ENCODE measurements at places on chromosomes 11 and 22. TPM values are rescaled to one million over a fixed set of nuclear protein-coding genes. Genes with fewer than 3 reads are reported as not detected.

- DNase-seq, result no peak
Measured at GRCh38 chr11:87368151-87368550, 330.4 kb downstream of the TMEM135 start.

Gene HEPN1
- total RNA-seq, result not detected

DNA sequence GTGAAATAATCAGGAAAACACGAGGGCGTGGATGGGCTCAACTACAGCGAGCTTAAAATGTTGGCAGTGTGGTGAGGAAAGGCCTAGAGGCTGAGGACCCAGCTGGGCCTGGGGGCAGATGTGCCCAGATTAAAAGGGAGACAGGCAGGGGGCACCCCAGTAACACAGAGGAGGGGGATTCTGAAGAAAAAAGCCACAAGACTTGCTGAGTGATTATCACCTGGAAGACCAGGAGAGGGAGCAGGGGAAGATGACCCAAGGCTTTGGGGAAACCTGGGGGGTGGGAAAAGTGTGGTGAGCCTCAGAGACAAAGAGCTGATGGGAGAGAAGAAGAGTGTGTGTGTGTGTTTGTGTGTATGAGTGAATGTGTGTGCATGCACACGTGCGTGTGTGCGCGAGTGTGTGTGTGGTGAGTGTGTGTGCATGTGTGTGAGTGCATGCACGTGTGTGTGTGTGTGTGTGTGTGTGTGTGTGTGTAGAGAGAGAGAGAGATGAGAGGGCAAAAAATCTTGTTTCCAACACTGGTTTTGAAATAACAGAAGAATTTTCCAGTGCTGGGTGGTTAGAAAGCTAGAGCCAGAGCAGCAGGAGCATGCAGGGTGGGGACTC is 500.5 kb downstream of the BUD13 start:
- no peak for DNase-seq

Gene TRIM66
- total RNA-seq, result 0.62 TPM

Gene INS
- not detected for total RNA-seq

GRCh38 chr11:130051082-130051481 is 18.6 kb upstream of the APLP2 start:
- DNase-seq, result no peak

- DNase-seq, result no peak
Measured at GRCh38 chr11:10592331-10592730, 23.9 kb upstream of the LYVE1 start.
